Inflammatory macrophage treated with lipopolysaccharide for 1 hour (primary cell): ENCODE measurements at places on chromosomes 3 and 15.

- DNase-seq: no peak
Observed at GRCh38 chr15:68801572-68802148, 19.0 kb downstream of the ANP32A start.

DNA sequence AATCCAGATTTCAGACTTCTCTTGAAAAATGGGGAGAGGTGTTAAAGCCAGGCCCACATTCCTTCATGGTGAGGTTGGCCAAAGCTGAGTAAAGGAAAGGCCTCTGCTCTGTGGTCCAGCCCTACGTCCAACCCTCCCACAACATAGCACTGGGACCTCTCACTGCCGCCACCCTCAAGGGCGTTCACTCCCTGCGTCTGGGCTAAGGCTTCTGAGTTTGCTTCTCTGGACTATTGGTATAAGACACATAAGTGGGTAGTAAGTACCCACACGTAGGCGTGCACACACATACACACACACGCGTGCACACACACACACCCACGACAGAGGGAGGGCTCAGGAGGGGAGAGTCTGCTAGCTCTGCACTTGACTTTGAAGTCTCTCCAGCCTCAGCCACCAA is 80.2 kb upstream of the PXYLP1 start:
- DNase-seq: no peak

DNA sequence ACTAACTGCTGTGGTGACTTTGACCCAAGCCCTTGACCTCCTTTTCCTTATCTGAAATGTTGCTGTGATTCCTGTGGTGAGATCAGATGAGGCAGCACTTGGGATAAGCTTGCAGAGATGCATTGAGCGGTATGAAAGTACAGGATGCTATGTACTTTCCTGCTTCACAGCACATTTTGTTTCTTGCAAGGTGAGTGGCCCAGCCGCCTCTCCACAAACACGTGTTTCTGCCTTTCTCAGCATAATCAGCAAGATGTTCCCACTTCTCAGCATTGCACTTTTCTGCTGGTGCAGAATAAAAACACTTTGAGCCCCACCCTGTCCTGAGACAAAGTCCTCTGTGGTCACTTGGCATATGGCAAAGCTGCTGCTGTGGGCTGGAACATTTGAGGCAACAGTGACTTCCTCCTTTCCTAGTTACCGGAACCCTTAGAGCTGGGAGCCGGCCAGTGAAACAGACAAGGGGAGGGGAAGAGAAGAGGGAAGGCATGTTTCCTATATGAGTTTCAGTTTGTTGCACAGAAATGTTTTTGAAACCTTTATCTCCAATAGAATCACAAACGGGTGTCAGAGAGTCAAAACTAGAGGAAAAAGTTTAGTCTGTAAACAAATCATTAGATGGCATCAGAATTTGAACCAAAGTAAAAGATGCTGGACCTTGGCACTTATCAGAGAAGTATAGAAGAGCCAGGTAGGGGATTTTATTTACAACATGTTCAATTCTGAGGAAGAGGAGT is 5.0 kb downstream of the NUDT16 start:
- DNase-seq: peak; percentile 80

DNA sequence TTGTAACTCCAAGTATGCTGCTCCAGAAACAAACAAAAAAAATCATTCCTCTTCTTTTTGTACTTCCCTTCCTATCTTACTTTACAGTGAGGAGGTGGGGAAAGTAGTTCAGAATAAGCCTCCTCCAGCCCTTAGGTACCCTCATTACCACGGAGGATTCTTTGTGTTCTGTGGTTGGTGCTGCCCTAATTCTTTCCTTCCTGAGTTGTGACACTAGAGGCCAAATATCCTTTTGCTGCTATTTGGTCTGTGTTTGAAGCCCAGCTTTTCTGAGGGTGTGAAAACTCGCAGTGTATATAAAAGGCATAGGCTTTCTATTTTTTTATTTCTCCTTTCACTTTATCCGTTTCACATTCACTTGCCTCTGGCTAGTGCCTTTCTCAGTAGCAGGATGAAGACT is 98.2 kb downstream of the HHLA2 start:
- DNase-seq: no peak

DNA sequence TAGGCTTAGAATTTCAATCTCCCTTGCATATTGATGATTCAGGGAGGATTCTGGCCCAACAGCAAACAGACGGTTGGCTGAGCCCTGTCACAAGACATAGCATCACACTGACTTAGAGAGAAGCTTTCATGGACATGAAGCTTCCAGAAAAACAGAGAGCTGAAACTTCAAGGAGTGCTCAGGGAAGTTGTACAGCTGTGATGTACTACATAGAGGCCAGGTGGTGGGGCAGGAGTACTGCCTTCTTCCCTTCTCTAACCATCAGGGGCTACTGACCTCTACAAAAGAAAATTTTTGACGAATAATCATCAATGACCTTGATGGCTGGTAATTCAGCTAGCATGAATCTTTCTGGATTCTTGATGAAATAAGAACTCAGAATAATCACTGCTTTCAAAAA is 378.5 kb downstream of the ERC2 start:
- no peak for DNase-seq

DNA sequence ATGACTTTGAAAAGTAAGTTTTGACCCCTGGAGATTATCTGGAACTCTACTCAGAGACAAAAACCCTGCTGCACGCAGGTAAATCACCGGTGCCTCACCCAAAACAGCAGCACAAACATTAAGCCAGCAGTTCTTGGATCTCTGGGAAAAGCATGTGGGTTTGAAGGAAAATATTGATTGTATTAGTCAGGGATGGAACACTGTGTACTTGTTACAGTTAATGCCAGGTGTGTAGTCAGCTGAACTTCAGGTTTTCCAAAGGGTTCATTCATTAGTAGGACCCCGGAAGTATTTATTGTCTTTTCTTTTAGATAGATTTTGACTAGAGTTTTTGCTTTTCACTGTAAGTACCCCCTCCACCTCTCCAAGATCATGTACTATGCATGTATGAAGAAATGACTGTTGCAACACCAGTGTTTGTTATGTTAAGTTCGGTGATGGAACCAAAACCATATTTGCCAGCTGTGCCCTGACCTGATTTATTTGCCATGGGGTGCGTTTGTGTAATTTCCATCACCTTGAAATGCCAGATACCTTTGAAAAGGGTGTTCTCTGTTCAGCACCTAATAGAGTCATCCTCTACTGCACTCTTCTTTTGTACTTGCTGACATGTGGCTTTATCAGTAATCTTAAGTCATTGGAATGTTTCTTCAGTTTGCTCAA is 14.5 kb downstream of the ARHGEF26 start:
- DNase-seq: no peak

DNA sequence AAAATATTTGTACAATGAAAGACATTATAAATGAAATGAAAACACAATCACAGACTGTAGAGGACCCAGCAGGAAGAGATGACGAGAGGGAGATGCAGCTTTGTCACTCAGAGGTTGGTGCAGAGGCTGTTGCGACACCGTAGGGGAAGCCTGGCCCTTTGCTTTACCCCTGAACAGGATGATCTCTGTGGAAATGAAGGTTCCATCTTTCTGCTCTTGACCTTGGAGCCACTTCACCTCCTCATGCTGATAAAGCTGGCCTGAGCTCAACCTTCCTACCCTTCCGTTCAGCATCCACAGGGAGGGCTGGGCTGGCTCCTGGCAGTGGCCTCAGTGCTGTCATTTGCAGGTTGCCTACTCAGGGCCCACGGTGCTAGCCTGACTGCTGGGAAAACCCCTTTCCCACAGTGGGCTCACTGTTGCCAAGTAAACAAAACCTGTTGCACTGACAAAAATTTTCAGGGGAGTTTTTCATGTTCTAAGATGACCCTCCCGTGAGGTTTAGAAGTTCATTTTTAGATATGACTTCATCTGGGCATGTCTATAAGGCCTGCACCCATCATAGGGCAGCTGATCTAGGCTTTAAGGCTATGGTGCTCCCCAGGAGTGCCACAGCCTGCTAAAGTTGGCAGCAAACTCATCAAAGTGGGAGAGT is 3.0 kb upstream of the CD80 start:
- peak; percentile 99 for DNase-seq

DNA sequence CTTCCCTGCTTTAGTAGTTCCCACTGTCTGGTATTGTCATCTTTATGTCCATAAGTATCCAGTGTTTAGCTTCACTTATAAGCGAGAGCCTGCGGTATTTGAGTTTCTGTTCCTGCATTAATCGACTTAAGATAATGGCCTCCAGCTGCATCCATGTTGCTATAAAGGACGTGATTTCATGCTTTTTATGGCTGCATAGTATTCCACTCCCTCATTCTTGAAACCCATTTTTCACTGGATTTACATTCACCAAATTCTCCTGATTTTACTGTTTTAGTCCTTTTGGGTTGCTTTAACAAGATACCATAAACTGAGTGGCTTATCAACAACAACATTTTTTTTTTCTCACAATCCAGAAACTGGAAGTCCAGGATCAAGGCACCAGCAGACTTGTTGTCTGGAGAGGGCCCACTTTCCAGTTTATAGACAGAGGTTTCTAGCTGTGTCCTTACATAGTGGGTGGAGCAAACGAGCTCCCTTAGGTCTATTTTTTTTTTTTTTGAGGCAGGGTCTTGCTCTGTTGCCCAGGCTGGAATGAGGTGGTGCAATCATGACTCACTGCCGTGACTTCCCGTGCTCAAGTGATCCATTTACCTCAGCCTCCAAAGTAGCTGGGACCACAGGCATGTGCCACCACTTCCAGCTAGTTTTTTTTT is 6.1 kb upstream of the TICRR start:
- DNase-seq: no peak

GRCh38 chr3:35114686-35115085 is 524.6 kb upstream of the ARPP21 start:
- DNase-seq: no peak

- DNase-seq: no peak
Observed at GRCh38 chr3:97658668-97659285, 105.8 kb upstream of the ARL6 start.

GRCh38 chr3:53616971-53617892 is 122.8 kb downstream of the CACNA1D start:
- DNase-seq: no peak

DNA sequence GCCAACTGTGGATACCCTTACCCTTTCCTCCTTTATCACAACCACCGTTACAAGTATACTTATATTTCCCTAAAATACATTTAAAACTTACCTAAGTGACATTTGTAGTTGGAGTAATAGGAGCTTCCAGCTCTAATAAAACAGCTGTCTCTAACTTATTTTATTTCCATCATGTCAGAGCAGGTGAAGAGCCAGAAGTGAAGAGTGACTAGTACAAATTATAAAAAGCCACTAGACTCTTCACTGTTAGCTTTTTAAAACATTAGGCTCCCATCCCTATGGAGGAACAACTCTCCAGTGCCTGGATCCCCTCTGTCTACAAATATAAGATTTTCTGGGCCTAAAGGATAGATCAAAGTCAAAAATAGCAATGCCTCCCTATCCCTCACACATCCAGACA is 102.3 kb downstream of the MME start:
- DNase-seq: no peak

- no peak for DNase-seq
Observed at GRCh38 chr15:39890621-39891020, 29.4 kb downstream of the GPR176 start.

GRCh38 chr3:71785532-71786216 is 726 bp upstream of the PROK2 start:
- DNase-seq: no peak

DNA sequence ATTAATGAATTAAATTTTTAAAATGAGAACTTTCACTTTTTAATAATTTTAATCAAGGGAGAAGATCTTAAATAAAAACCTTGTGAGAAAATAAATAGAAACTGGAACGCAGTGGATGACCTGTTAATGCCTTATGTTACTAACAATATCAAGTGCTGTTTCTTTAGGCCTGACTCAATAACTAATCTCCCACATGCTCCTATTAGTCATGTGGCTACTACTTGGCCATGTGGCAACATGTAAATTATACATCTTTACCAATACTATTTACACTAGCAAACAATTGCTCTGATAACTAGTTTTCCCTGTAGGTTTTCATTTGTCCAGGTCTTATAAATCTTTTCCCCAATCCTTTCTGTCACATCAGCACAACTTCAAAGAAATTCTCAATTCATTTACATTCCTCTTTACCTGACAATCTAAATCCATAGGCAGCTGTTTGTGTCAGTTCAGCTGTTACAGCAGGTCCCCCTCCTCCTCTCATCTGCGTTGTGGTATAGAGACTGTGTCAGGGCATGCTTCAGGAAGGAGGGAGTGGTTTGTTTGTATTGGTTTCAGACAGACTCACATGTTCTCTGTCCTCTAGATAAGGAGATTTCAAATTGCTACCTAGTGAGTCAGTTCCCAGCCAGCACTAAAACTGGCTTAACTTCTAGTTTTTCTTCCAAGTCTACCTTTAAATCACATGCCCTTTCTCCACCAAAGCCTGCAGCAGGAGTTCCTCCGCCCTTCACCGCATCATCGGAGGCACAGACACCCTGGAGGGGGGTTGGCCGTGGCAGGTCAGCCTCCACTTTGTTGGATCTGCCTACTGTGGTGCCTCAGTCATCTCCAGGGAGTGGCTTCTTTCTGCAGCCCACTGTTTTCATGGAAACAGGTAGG is 11.3 kb upstream of the C3orf52 start:
- no peak for DNase-seq

- DNase-seq: no peak
Observed at GRCh38 chr3:11601446-11602238, 42.1 kb downstream of the VGLL4 start.

DNA sequence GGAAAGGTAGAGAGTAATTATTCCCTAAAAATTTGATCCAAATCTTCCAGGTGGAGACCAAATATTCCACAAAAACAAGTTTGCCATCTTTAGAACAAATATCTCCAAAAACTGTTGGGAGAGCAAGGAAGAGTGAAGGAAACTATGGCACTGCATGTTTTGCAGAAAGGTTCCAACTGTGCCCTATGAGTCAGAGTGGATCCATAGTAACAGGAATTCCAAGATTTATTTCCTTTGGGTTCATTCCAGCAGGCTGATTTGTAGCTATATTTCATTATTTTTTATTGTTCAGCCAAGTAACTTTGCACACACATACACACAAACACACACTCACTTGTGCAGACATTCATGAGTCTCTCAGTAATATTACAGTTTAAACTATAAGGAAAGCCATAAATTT is 459.7 kb upstream of the EPHA6 start:
- DNase-seq: no peak

- no peak for DNase-seq
Observed at GRCh38 chr3:43018246-43018645, 39.1 kb downstream of the GASK1A start.

- DNase-seq: no peak
Observed at GRCh38 chr3:195908694-195909581, 587 bp upstream of the TNK2 start.

DNA sequence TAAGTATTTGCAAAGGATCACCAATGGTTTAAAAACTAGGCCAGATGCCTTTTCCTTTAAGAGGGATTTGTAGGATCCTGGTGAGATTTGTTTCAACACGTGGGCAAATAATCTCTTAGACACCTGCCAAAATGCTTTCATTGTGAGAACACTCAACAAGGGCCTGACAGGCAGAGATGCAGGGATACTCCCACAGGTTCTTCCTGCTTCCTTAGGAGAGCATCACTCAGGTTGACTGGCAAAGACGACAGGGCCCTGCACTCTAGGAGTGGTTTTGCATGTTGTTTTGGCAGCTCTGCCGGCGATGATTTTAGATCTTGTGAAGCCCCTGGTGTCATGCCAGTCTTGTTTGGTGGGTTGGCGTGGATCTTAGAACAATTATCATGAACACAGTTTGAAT is 184.5 kb downstream of the NR1D2 start:
- DNase-seq: no peak

GRCh38 chr3:127539366-127540060 is 51.0 kb downstream of the TPRA1 start:
- no peak for DNase-seq

GRCh38 chr3:147195887-147196286 is 210.5 kb downstream of the ZIC4 start:
- no peak for DNase-seq
